ENCODE measurements at places on chromosomes 4 and X.

- DNase-seq: no peak
Measured at GRCh38 chr4:38924353-38924752, 56.7 kb downstream of the FAM114A1 start.

DNA sequence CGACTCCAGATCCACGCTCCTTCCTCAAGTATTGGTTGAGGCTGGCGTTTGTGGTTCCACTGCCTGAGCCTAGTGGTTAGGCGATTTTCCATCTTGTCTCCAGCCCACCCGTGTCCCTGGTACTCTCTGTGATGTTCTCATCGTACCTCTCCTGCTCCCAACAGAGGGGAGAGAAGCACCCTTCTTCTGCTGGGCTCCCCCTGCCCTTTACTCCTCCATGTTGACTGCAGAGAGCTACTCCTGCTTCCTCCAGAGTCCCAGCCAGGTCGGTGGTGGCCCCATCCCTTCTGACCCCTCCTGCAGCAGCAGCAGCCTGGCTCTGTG lies 164.0 kb upstream of the BCOR start:
- no peak for DNase-seq

GRCh38 chr4:149701435-149702156 lies 114.0 kb downstream of the IQCM start:
- DNase-seq: no peak

DNA sequence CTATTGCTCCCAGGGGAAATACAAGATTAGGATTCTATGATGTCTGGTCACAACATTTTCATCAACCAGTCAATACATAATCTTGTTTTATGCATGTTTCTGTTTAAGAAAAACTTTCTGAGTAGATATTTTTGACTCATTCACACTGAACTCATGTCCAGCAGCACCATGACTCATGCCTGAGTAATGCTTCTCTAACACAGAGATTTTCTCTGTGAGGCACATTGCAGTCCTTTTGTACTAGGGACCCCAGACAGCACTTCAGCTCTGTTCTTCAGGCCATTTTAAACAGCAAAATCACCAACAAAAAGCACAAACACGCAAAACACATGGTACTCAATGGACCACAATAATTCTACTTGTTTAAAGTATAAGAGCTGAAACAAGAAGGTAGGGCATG lies 83.6 kb downstream of the MXRA5 start:
- DNase-seq: no peak

GRCh38 chr4:183499801-183500200 lies 5.1 kb upstream of the ING2 start:
- DNase-seq: no peak

DNA sequence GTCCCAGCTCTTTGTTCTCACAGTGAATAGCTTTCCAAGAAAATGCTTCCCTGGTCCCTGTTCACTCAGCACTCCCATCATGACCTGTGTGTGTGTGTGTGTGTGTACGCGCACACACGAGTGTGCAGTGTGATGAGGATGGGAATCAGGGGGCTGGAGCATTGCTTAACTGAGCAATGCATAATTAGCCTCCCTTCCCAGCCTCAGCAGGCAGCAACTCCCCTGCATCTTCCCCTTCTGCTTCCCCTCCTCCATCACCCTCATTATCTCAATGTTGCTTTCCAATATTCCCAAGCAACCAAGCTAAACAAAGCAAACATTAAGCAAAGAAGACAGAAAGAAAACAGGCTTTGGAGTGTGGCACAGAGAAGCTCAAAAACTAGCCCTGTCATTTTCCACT lies 137.0 kb downstream of the RBM47 start:
- no peak for DNase-seq

DNA sequence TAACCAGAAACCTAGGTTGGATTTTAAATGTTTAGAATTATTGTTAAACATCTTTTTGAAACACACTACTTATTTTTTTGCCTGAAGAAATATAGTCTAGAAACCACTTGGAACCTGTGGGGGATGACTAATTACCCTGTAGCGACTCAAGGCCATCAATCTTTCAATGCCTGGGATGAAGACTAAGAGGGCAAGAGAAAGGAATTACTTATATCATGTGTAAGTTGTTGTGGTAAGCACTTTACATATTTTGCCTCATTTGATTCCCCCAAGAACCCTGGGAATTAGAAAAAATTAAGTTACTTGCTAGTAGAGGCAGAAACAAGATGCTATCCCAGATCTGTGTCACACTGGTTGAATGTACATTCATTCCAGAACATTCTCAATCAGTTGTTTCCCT lies 170.9 kb upstream of the GRIA3 start:
- DNase-seq: no peak

GRCh38 chrX:129717892-129718291 lies 20.9 kb upstream of the XPNPEP2 start:
- DNase-seq: no peak

GRCh38 chr4:112277705-112278448 lies 7.8 kb downstream of the TIFA start:
- DNase-seq: no peak

- DNase-seq: peak; percentile 41
Measured at GRCh38 chrX:72100824-72101351, 30.8 kb downstream of the RTL5 start.

DNA sequence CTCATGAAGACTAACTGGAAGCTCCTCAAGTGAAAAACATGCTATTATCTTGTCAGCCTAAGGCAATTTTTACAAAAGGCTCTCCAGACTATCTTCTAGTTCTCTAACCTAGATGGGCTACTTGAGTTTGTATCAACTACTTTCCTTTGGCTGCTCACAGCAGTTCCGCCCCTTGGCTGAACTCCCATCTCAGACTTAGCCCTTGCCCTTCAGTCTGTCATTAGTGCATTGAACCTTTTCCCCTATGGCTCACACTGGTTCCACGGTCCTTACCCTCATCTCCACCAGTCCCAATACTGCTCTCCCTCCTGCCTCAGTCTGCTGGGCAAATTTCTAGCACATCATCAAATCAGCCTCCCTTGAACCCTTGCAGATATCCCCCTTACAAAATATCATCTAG lies 362.3 kb downstream of the PPP1R2C start:
- no peak for DNase-seq

- DNase-seq: no peak
Measured at GRCh38 chr4:128134925-128135324, 73.8 kb downstream of the LARP1B start.

DNA sequence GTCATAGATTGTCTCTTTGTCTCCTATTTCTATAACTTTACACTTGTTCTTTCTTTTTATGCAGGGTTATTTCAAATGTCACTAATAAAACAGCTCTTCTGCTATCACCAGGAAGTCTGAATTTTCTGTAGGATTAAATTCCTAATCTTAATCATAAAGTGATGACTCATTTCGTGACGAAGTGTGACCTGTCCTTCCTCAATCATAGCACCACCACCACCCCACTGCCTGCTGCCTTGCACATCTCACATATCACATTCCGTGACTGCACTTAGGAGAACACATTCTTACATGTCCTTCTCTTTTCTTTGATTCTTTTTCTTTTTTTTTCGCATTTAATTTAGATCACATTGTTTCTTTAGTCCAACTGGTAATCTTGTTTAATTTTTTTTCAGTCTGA lies 57.7 kb upstream of the UGT2B7 start:
- no peak for DNase-seq

DNA sequence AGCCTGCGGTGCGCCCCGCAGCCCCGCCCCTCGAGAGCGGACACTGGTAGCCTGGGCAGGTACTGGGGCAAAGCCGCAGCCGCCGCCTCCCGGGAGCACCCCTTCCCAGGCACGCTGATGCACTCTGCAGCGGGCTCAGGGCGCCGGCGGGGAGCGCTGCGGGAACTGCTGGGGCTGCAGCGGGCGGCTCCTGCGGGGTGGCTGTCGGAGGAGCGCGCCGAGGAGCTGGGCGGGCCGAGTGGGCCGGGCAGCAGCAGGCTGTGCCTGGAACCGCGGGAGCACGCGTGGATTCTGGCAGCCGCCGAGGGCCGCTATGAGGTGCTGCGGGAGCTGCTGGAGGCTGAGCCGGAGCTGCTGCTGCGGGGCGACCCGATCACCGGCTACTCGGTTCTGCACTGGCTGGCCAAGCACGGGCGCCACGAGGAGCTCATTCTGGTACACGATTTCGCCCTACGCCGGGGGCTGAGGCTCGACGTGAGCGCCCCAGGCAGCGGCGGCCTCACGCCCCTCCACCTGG lies 401 bp downstream of the SOWAHD start:
- DNase-seq: no peak

- DNase-seq: no peak
Measured at GRCh38 chr4:8830056-8830455, 41.6 kb downstream of the HMX1 start.

DNA sequence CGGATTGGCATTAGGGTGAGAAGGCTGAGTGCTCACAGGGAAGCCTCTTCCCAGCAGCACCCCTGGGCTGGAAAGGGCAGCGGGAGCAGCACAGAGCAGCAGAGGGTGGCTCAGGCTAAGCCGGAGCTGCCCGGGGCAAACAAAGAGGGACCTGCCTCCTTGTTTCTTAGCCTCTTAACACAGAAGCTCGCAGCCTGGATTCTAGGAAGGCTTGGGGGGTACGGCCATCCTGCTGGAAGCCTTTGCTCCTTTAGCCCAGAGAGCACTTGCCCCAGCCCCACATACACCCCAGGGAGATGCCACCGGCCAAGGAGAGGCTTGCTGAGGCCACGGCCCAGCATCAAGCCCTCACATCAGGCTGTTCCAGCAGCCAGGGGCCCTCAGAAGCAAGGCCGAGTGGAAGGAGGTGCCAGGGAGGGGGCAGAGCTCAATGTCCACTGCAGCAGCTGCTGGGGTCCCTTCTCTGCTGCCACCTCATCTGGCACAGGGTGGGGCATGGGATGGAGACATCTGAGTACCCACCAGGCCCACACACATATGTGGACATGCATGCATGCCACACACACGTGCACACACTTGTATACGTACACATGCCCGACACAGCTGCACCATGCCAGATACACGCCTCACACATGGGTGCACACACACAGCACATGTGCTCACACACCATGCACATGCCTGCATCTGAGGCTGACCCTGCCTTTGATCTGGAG lies 20.3 kb upstream of the SPON2 start:
- no peak for DNase-seq

DNA sequence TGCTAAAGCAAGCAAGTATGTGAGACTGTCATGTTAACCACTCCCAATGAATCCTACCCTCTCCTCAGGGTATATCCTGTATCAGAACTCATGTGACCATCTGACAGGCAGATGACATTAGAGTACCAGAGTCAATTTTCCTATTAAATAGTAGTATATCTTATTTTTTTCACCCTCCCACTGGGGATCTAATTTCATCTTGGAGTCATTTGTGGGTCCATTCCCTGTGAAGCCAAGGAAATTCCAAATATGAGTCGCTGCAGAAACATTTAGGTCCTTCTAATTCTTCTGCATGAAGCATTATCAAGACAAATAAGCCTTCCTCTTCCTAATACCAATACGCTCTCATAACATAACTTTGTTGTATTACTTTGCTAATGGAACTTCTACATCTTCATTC lies 52.2 kb upstream of the BLTP1 start:
- no peak for DNase-seq

DNA sequence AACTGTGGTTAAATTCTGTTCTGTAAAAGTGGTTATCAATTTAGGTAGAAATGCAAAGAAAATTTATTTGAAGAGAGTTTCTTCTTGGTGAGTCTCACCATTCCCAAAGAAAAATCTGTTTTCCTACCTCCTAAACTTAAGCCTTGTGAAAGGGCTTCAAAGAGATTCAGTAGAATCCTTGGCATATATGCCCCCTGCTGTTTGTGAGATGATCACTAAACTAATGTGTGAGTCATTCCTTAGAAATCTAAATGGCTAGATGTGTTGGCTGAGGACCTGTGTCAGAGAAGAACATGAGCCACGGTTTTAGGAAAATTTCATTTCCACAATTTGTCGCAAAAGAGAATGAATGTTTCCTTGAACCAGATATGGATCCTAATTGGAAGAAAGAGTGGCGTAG lies 260.9 kb downstream of the SLC7A11 start:
- DNase-seq: no peak

- DNase-seq: no peak
Measured at GRCh38 chr4:72690771-72691170, 121.8 kb upstream of the ADAMTS3 start.

GRCh38 chr4:86556791-86557415 lies 37.2 kb upstream of the PTPN13 start:
- no peak for DNase-seq

- no peak for DNase-seq
Measured at GRCh38 chrX:31909850-31910572, 838.2 kb upstream of the FTHL17 start.

GRCh38 chr4:188717661-188718060 lies 578.4 kb downstream of the TRIML1 start:
- no peak for DNase-seq

- no peak for DNase-seq
Measured at GRCh38 chrX:145727476-145727875, 90.2 kb upstream of the SLITRK2 start.

DNA sequence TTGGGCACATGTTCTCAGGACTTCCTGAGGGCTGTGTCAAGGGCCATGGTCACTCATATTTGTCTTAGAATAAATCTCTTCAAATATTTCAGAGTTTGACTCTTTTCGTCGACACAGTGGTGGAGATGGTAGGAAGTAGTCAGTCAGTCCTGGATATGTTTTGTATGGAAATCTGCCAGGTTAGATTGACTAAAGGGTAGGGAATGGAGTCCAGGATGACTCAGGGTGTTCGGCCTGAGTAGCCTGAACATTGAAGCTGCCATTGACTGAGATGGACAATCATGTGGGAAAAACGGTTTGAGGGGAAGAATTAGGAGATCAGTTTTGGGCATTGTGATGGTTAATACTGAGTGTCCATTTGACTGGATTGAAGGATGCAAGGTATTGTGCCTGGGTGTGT lies 177.1 kb upstream of the CENPE start:
- DNase-seq: no peak

DNA sequence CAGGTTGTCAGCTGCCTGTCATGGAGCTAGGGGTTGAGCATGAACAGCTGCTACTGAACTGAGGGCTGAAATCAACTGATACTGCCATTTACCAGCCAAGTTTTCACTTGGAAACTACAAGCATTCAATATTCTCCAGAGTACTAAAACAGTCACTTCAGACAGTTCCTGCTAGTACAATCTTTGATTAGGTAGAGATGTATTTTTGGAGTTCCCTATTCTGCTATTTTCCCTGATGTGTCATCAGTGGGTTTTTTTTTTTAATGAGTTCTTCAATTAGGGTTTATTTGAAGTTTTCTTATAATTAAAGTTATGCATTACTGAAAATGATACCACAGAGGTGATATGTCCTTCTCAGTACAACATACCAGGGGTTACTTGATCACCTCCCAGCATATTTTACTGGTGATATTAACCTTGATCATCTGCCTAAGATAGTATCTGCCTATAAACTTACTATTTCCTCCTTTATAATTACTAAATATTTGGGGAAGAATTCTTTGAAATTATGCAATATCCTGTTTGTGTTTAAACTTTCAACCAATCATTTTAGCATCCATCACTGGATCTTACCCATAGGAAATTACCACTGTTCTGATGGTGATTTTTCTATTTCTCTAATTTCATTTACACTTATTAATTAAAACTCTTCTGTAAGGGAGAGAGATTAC lies 13.6 kb downstream of the PDCL2 start:
- no peak for DNase-seq

DNA sequence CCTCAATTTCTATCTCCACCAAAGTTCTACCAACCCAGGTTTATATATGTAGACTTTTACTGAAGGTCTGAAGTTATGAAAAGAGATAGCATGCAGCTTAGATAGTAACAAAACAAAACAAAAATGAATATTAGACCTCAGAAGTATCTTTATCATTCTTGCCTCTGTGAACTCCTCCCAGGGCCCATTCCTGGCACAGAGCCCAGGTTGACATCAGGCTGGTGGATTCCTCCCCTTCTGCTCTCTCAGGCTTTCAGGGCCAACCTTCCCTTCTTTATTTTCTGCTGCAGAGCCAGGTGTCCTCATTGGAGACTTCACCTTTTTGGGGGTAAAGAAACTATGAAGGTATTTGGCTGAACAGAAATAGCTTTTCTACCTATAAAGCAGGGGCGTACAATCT lies 112.8 kb upstream of the PITX2 start:
- DNase-seq: no peak
